Kidney capillary endothelial cell (primary cell): ENCODE measurements at places on chromosomes 6 and 20.

GRCh38 chr6:157462956-157463742 is 82.2 kb downstream of the ZDHHC14 start:
- no peak for DNase-seq

DNA sequence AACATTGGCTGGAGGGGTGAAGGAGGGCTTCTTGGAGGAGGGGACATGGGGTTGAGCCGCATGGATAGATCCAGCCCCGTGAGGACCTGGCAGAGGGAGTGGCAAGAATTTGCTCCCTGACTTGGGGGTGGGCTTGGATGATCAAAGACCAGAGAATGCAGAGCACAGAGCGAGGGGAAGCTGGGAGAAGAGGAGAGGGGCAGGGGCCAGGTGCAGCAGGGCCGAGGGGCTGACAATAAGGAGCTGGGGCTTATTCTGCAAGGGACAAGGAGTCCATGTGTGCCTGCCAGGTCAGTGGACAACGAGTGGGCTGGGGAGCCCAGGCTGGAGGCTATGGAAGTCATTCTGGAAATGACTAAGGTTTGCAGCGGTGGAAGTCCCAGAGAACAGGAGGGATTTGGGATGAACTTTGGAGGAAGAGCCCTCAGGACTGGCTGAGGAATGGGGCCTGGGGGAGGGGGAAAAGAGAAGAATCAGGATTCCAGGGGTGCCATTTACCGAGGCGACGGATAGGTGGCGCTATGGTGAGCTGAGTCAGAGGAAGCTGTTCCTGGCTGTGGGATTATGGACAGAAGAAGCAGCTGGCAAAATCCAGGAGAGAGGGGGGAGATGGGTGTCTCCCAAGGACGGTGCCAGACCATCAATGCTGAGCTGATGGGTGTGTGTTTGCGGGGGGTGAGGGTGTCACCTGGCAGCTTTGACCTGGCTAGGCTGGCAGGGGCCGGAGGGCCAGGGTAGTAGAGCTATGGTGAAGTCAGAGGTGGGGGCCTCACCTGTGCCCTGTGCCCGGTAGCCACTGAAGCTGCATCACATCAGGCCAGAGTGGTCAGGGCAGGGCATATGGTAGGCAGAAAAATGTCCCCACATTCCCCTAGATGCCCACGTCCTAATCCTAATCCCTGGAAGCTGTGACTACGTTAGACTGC is 7.8 kb downstream of the KCNG1 start:
- peak; percentile 65 for DNase-seq

- DNase-seq, result peak; percentile 34
These were observed 23.2 kb downstream of the AFDN start for GRCh38 chr6:167849846-167850459.

DNA sequence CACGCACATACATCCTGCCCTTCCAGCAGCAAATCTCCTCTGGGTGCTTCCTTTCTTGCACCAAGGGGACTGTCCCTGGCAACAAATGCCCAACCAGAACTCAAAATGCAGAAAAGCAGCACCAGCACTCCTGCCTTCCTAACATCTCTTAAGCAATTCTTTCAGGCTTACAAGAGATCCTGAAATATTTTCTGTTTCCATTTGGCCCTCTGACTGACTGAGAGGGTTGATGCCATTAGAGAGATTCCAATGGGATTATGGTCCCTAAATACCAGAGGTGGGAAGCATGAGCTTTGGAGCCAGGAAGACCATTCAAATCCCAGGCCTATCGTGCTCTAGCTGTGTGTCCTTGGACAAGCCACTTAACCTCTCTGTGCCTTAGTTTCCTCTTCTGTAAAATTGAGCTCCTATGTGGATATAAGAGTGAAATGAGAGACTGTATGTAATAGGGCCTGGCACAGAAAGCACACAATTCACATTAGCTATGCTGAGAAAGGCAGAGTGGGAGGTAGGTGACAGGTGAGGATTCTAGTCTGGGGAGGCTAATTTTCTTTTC is 56.8 kb downstream of the PRDM1 start:
- no peak for DNase-seq

DNA sequence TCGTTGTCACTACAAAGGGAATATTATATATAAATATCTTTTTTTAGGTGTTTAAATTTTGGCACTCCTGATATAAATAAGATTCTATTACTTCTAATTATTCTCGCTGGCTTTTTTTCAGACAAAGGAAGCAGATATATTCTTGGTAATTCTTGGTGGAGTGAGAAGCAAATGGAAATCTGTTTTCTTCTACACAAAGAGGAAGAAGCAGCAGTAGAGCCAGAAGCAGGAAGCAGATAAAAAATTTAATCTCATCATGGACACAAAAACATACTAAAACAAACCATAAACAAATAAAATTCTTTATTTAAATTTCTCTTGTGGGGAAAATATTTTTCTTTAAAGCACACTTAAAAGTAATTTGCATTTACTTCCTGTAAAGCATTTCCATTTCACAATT is 3.7 kb upstream of the KIAA0319 start:
- no peak for DNase-seq

- DNase-seq, result no peak
These were observed 21.2 kb downstream of the THEMIS start for GRCh38 chr6:127879685-127880084.

GRCh38 chr20:41379551-41379950 is 12.9 kb upstream of the EMILIN3 start:
- DNase-seq, result no peak

DNA sequence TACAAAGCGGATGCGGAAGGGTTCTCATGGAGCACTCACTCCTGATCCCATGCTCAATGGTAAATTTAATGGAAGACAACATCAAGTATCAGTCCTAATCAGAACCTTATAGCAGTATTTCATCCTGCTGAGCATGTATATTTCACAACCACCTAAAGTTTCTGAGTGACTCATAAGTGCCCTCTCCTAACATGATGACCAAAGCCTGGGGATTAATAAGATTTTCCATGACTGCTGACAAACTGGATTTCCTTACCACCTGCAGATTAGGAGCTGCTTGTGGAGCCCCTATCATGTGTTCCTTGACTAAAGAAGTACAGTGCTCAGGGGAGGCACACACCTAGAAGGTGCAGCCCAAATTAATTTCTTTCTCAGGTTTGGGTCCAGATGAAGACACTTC is 112.8 kb downstream of the INSM1 start:
- DNase-seq, result no peak

DNA sequence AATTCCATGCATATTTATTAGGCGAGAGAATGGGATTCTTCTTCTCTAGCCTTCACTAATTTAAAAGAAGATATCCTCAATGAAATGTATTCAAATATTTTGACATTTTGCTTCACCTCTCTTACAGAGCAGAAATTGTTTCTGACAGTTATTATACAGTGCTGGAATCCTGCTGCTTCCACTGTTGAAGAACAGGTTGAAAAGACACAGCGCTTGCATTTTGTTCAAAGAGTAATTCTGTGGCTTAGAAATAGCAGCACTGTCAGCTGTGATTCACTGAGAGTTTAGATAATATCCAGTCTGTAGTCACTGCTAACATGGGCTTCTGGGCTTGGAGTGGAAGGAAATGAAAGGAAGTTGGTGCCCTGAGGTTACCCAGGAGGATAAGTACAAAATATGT is 117.1 kb upstream of the FBXL4 start:
- no peak for DNase-seq

GRCh38 chr6:120228297-120228696 is 878.7 kb upstream of the MAN1A1 start:
- no peak for DNase-seq

DNA sequence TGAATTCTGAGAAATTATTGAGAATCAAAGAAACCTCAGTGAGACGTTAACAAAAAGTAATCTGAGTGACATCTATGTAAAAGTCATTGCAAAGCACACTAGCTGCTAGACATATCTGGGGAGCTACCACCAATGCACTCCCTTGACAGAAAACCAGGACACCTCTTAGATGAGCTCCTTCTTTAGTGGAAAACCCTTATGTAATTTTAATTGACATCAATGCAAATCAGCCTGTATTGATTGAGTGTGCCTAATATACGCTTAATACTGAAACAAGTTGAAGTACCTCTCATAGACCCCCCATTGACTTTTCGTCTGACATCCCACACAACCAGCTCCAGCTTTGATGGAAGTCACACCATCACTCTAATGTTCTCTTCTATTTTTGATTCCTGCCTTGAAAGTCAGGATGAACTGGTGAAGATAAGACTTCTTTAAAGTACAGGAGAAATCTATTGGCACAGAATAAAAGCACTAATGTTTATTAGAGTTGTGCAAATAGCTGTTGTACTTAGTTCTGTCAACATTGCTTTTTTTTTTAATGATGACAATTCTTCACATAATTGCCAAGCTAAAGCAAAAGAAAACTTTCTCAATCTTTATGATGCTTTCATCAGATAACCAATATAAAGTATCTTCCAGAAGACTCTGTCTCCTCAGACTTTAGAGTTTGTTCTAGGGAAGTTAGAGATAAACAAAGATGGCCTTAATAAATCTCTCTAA is 98.0 kb upstream of the FAM8A1 start:
- no peak for DNase-seq

DNA sequence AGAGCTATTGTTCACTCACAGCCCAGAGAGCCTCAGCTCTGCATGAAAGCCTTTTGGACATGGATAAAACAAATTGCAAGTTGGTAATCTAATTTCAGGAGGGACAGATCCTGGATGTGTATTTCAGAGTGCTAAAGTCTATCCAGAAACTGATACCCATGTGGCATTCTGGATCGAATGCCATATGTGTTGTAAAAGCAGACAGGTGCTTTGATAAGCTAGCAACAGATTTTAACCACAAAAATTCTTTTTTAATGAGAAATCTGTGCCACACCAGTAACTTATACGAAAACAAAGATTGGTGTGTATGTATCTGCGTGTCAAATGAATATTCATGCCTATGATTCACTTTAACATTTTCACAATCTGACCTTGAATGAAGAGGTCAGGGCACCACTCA is 936.6 kb upstream of the MAP3K7 start:
- DNase-seq, result no peak

GRCh38 chr6:117264369-117264691 is 1.0 kb upstream of the VGLL2 start:
- no peak for DNase-seq

- no peak for DNase-seq
These were observed 682.2 kb upstream of the AGPAT4 start for GRCh38 chr6:161956082-161956481.
